Iris pigment epithelial cell (primary cell): ENCODE measurements at places on chromosomes 1 and 21.

DNA sequence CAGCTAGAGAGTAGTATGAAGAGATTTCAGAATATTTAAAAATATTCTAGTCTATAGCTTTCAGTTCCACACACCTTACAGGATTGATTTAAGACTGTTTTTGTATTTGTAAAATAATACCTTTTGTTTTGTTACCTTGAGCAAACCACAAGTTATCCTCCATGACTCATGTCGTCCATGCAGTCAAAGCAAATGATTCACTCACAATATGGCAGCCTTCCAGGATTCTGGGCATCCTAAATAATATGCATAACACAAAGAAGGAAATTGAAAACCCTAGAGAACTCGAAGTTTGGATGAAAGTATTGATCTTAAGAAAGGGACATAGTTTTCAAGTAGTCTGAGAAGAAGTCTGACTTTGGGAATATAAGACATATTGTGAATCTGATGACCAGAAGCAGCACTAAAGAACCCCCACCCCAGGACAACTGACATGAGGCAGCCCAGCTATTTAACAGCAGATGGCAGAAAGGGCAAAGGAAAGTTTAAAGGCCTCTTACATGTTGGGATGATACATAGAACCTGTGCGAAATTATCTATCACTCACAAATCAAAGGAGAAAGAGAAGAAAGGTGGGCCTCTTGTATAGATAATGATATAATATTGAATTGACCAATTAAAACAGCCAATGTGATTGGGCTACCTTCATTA lies 857.9 kb downstream of the BRINP3 start:
- DNase-seq: peak; percentile 96

DNA sequence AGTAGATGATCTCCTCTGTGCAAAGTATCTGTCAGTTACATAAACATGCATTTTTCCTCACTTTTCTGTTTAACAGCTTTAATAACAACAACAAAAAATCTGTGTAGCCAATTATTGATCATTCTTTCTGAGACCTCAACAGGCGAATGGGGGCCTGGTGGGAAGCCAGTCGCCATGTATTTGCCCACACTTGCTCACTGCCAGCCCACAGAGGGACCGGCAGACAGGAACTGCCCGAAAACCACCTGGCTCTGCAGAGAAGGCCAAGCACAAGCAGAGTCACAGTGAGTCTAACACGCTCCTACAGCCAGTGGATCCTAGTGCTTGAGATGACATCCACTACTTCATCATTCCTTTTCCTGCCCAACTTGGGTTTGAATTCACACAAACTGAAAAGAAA lies 56.1 kb downstream of the NPHP4 start:
- DNase-seq: no peak

- no peak for DNase-seq
Observed at GRCh38 chr1:233253832-233254331, 41.6 kb downstream of the PCNX2 start.

DNA sequence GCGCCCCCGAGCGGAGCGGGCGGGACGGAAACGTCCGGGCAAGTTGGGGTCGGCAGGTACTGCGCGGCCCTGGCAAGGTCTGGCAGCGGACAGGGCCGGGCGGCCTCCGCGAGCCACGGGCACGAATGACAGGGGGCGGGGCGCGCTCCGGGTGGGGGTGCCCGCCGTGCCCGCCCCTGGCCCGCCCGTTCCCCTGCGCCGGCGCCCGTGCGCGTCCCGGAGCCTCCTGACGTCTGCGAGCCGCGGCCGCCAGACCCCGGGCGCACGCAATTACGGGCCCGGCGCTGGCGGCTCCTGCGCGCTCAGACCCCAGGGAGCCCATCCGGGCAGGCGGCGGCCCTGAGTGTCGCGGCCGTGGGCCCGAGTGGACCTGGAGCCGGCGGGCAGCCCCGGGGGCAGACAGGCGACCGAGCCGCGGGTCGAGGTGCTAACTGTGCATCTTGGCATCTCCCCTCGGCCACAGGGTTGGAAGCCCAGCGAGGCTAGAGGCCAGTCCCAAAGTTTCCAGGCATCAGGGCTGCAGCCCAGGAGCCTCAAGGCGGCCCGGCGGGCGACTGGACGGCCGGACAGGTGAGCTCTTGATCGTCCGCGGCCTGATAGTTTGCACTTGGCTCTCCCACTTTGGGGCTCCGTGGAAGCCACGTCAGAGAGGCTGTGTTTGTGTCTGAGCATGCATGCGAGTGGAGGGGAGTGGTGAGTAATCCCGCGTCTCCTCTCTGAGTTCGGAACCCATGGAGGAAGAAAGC lies 918 bp downstream of the MIB2 start:
- DNase-seq: no peak

- DNase-seq: peak; percentile 87
Observed at GRCh38 chr1:94773931-94774422, 46.2 kb upstream of the SLC44A3 start.

- DNase-seq: no peak
Observed at GRCh38 chr21:44414291-44415072, 40.8 kb upstream of the LRRC3 start.

- DNase-seq: no peak
Observed at GRCh38 chr21:41698071-41698470, 68.8 kb downstream of the RIPK4 start.
